Anterior cingulate cortex (tissue), 58 donors: ENCODE measurements at places on chromosomes 7 and 10.

DNA sequence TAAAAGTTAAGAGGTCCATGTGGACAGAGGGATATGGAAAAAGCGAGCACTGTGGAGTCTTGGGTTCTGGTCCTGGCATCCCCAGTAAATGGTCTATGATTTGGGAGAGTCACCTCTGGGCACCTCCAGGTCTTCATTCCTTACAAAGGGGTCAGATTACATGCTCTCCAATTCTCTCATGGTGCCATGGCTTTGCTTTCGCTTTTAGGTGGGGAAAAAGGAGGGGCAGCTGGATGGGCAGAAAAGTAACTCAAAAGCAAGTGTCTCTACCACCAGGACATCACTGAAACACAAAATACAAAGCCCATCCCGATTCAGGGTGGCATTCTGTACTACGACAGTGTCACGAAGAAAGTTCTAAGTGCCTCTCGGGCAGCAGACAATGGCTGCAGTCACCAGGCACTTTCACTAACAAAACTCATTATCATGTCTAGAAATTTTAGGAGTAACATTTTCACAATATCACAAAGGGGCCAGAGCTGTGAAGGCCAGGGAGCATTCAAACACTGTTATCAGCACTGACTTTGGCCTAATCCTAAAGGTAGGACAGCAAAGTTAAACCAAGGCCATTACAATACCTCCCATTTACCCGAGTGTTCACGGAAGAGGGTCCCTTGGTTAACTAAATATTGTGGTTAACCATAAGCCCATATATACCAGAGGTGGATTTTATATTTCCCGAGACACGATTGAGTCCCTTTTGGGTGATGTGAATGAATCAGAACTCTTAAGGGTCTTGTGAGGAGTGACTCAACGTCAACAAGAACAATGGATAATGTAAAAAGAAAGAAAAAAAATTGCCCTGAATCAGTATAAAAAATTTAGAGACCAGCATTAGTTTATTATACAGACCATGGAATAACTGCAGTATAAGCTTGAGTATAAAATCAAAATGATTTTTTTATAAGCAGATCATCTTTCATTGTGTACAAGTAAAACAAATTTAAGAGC lies 2.5 kb downstream of the PSAP start:
- DNase-seq = no peak

GRCh38 chr10:3159152-3159551 lies 13.4 kb downstream of the PITRM1 start:
- DNase-seq = peak; percentile 18

GRCh38 chr7:151283302-151283701 lies 34.8 kb upstream of the SMARCD3 start:
- DNase-seq = no peak

DNA sequence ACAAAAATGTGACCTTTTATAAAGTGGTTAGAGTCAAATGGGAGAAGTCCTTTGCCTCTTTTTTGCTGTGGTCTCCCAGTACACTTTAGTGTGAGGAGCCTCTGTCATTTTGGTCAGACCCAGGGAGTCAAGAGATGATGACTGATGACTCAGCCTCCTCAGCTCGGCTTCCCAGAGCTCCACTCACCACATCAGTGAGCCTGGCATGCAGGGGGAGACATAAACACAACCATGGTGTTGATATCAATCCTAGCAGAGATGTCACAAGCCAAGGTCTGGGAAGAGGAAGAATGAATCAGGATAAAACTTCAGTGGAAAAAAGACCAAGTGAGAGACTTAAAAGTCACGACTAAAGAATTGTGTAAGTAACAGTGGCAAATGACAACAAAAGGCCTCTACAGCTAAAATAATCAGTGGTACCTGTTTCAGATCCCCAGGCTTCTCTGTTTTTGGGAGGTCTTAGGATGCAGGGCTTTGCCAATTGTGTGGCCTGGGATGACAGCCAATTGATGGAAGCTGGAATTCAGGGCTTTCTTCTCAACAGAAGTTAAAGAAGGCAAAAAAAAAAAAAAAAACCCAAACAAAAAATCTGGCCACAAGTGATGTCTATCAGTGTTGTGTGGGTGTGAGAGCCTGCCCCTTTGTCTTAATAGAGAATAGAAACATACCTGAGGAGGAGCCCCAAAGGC lies 50.2 kb downstream of the TFAM start:
- DNase-seq = no peak

- DNase-seq = no peak
Observed at GRCh38 chr7:120441850-120442249, 168.9 kb downstream of the KCND2 start.

GRCh38 chr7:80542398-80542797 lies 30.5 kb upstream of the GNAT3 start:
- DNase-seq = no peak

GRCh38 chr10:60028081-60028480 lies 121.7 kb upstream of the CCDC6 start:
- DNase-seq = no peak

GRCh38 chr7:96182424-96183158 lies 139.3 kb downstream of the SLC25A13 start:
- DNase-seq = no peak

GRCh38 chr10:89576022-89576421 lies 40.6 kb upstream of the SLC16A12 start:
- DNase-seq = no peak

DNA sequence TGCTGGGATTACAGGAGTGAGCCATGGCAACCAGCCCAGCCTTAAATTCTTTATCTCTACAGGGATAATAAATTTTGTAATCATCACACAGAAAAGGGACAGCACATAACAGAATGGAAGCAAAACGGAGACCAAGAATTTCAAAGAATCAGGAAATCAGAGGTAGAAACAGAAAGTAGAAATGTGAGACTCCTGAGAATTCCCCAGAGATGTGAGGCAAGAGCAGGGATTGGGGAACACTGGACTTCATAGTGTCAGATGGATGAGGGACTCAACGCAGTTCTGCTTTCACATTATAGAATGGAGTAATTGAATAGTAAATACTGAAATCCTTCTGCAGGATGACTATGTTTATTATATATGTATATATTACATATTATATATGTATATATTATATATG lies 52.5 kb upstream of the MPP7 start:
- DNase-seq = no peak

DNA sequence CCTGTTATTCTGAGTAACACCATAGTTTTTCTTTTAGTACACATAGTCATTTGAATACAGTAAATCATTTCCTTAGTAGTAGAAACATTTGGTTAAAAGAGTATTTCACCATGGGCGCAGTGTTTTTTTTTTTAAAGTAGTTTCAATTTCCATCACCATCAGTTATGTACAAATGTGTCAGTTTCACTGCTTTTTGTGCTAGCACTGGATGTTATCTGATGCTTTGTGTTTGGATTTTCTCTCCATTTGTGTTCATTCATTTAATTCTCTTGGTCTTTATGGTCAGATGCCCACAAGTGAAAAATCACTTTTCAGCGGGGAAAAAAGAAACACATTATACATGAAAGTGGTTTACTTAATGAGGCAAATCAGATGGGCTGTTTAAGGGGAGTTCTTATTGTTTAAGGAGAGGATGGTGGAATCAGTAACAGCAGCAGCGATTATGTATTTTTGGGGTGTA lies 16.0 kb upstream of the HK1 start:
- DNase-seq = no peak
